ENCODE measurements at places on chromosomes 13 and 19.

GRCh38 chr13:111241006-111241755 is 79.3 kb upstream of the TEX29 start:
- DNase-seq: no peak

DNA sequence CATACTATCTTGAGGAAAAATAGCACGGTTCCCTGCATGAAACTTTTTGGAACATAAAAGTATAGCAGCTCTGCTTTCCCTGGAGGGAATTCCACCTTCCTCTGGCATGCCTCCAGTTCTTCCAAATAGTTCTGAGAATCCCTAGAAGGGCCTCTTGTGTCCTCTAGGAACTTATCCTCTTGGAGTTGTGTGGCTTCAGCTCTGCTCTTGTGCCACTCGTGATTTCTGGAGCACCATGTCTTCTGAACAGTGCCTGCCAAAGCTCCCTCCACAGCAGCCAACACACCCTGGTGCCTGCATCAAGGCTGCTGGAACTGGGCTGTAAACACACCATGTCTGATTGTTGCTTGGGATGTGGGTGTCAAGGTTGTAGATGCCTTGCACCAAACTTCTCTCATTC is 65.7 kb upstream of the FLT1 start:
- no peak for DNase-seq

GRCh38 chr13:30974350-30974749 is 41.9 kb downstream of the TEX26 start:
- no peak for DNase-seq

DNA sequence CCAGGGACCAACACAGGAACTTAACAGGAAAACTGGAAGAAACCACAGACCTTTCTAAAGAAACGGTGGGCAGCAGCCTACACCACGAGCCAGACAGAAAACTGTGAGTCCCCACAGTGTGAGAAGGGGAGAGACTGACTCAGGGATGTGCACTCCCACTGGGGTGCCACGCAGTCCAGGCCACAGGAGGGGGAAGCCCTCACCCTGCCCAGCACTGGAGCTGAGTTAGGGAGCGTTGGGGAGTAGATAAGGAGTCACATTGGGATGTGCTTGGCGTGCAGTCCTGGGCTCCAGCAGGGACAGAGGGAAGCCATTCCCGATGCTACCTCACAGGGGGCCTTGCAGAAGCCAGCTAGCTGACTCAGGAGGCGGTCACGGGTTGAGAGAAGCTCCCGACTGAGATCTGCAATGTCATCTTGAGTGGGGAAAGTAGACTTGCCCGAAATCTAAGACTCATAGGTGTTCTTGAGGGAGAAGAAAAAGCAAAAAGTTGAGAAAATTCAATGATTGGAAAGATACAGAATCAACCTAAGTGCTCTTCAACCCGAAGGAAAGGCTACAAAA is 17.3 kb downstream of the SIGLEC8 start:
- DNase-seq: no peak

- peak; percentile 4 for DNase-seq
Observed at GRCh38 chr13:24511019-24511815, 1.4 kb downstream of the PARP4 start.

DNA sequence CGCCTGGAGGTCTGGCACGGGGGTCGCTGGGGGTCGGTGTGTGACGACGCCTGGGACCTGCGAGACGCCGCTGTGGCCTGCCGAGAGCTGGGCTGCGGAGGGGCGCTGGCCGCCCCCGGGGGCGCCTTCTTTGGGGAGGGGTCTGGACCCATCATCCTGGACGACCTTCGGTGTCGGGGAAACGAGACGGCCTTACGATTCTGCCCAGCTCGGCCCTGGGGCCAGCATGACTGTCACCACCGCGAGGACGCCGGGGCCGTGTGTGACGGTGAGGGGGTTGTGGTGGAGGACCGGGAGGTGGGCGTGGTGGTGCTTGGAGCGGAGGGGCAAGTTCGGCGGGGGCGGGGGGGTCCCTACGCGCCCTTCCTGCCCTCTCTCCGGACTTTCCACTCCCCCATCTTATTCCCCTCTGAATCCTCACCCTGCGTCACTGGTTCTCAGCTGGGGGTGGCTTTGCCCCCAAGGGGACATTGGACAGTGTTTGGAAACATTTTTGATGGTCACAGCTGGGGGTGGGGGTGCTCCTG is 5.5 kb downstream of the SSC5D start:
- DNase-seq: no peak

GRCh38 chr19:18587962-18588610 is 512 bp upstream of the REX1BD start:
- no peak for DNase-seq

DNA sequence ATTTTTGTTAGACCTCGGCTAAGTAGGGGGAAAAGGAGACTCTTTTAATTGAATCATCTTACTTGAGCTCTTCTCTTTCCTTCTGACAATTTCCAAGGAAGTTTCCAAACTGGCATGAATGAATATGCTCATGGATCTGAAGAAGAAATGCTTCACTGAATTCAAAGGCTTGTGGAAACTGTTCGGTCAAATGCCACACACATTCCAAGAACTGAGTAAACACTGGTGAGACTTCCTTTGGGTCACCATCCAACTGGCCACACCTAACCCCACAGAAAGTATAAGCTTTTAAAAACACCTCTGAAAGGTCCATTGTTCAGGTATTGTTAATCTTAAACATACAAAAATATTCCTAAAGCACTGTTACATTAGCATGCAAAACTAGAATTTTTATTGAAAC is 33.6 kb downstream of the MTMR6 start:
- no peak for DNase-seq

DNA sequence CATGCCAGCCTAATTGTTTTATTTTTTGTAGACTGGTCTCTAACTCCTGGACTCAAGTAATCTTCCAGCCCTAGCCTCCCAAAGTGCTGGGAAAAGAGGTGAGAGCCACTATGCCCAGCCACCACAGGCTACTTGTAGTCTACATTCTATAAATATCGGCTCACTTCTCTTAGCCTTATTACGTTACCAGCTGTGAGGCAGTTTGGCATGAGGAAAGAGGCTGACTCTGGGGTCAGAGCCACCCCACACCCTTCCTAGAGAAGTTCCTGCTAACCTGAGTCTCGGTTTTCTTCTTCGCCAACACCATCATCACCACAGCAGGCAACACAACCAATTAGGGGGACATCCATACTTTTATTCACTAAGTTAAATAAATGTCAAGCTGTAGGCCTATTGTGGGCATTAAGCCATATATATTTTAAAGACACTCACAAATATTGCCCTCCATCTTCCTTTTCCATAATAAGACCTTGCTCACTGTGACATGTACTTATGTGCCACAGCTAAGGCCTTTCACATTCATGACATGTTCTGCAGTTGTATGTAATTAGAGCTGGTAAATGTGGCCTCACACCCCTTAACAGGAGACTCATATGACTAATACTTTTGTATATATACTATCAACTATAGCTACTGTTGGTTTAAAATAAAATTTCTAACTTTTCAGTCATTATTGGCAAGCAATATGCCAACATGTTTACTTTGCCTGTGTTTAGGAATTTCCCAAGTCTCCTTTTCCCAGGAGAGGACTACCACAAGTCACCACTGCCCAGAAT is 5.7 kb downstream of the SLC25A30 start:
- no peak for DNase-seq

GRCh38 chr19:15869109-15869555 is 28.7 kb downstream of the CYP4F2 start:
- peak; percentile 91 for DNase-seq

DNA sequence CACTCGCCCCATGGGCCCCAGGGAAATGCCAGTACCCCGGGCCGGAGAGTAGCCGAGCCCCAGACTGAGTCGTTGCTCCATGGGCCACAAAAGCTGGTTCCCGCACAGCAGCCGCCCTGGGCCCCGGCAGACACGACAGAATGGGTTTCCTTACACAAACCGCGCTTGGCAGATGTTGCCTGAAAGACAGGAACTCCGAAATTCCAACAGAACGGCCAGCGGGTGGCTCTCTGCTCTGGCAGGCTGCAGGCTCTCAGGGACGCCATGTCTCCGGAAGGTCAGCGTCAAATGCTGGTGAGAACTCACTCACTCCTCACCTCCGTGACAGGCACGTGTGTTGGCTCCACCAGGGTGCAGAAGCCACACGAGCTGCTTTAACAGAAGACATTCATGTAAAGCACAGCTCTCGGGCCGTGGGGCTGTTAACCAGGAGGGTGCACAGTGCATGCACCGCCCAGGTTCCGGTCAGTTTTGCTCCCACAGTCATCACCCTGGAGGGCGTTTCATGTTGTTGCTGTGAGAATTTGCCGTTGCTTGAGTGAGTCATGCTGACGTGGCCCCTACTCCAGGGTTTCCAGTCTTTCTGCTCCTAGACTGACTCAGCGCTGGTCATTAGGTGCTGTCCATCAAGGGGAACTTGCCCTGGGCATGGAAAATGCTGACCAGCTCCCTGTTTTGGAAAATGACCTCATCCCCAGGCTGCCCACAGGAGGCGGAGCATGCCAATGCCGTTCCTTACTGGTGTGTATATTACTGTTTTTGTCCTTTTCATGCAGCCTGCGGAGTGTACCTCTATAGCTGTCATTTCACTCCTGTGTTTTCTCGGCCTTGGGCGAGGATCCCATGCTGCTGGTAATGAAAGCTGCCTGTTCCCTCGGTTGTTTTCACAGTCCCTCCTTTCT is 44.8 kb downstream of the ANKRD10 start:
- peak; percentile 51 for DNase-seq

DNA sequence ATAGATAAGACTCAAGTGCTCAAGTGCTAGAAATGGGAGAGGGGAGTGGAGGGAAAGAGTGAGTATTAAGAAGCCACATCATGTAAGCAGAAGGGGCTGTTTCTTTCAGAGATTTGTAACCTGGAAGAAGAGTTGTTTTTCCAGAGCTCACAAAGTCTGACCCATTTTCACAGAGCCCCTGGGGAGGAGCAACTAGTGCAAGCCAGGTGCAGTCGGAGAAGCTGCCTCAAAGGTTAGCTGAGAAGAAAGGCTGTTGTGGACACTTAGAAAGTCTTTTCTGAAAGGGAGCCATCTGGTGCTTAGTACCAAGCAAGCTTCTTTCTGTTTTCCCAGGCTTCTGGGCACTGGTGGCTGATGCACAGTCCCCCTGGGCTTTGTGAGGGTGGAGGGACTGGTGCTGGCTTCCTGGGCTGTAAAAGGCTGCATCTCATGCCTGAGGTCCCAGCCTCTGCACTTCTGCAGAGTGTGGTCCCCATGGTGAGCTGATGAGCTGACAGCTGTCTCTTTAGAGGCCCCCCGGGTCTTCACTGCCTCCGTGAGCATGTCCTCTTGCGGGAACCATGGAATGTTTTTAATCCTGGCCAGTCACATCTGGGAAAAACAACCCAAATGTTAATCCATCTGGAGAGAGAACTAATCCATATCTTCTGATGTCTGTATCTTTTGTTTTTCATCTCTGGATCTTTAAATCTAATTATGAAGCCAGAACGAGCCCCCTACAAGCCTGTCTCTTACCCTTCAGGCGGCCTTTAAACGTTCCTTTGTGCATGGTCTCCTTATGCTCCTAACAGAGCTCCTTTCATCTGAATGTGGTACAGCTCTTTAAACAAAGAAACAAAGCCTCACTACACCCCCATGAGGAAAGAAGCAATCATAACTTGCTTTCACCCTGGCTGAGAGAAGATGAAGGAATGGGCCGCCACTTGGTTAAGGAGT is 40.2 kb downstream of the OLFM4 start:
- no peak for DNase-seq

DNA sequence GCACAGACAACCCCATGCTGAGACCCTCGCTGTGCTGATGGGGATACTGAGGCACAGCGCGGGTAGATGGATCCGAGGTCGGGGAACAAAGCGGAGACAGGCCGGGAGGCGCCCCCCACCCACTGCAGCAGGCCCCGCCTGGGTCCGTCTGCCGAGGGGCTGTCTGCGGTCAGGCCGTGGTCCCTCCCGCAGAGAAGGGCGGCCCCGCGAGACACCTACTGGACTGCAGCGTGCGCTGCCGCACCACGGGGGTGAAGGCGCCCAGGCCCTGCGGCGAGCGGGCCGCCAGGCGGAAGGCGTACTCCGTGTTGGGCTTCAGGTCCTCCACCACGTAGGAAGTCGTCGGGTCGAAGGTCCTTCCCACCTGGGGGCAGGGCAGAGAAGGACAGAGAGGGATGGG is 101.9 kb downstream of the PTPRS start:
- DNase-seq: no peak

DNA sequence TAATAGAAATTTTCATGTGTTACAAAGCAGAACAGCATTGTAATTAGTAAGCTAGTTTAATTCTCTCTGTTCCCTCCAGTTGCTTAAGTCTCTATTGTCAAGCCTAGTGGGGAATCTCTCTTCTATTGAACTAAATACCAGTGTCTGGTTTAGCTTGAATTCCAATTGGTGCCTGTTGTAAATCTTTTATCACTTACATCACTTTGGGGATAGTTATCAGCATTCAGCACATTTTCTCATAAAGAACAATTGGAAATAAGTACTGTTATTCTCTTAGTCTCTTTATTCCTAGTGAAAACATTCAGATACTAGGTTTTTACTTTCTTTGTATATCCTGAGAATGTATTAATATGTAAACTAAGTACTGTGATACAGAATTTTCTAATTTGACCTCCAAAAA is 25.2 kb downstream of the IPO5 start:
- DNase-seq: no peak

GRCh38 chr13:69755101-69755500 is 352.5 kb upstream of the ATXN8OS start:
- DNase-seq: no peak

- no peak for DNase-seq
Observed at GRCh38 chr13:84208246-84208910, 326.1 kb upstream of the SLITRK1 start.

DNA sequence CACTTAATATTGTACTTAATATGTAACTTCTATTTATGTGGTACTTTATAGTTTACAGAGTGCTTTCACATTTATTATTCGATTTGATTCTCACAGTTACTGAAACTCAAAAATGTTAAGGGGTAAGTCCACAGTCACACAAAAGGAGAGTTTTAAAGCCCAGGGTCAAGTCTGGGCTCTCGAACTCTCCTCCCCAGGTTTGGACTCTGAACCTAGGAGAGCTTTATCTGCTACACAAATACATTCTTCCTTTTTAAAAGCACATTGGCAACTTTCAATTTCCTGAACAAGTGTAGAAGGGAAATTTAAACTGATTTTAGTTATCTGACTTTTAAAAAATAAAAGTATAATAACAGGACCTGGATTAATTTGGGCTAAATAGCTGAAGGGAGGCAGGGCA is 139.2 kb downstream of the ZAR1L start:
- DNase-seq: no peak

GRCh38 chr13:105089858-105090643 is 1445.4 kb downstream of the EFNB2 start:
- DNase-seq: no peak

GRCh38 chr13:38309397-38309796 is 40.3 kb upstream of the UFM1 start:
- no peak for DNase-seq

GRCh38 chr13:94173312-94173854 is 306.1 kb downstream of the DCT start:
- DNase-seq: no peak

DNA sequence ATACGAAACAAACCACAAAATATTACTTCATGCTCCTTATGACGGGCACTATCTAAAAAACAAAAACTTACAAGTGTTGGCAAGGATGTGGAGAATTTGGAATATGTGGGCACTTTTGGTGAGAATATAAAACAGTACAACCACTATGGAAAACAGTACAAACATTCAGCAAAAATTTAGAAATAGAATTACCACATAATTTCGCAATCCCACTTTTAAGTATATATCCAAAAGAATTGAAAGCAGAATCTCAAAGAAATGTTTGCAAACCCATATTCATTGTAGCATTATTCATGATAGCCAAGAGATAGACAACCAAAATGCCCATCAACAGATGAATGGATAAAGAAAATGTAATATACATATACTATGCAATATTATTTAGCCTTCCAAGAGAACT is 1173.7 kb upstream of the PRR20A start:
- DNase-seq: no peak

GRCh38 chr13:40469581-40470310 is 196.7 kb downstream of the FOXO1 start:
- DNase-seq: no peak

GRCh38 chr19:31572976-31573298 is 223.7 kb upstream of the TSHZ3 start:
- DNase-seq: no peak
